ENCODE measurements at places on chromosomes 13 and 19.

DNA sequence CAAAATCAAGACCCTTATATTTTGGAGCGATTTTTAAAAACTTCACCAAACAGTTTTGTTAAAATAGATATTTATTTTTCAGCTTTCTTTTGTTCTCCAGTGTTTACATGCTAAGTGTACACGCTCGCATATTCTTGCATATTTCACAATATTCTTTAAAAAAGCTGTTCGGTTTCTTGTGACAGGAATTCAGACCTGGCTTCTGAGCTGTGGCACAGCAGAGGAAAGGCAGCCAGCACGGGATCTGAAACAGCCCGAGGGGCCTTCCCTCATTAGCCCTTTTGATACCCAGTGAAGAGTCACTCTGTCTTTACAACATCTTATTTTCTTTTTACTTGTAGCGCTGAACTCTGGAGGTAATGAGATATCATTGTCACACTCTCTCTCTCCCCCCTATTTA lies 234.0 kb downstream of the B3GLCT start:
- no peak for DNase-seq

DNA sequence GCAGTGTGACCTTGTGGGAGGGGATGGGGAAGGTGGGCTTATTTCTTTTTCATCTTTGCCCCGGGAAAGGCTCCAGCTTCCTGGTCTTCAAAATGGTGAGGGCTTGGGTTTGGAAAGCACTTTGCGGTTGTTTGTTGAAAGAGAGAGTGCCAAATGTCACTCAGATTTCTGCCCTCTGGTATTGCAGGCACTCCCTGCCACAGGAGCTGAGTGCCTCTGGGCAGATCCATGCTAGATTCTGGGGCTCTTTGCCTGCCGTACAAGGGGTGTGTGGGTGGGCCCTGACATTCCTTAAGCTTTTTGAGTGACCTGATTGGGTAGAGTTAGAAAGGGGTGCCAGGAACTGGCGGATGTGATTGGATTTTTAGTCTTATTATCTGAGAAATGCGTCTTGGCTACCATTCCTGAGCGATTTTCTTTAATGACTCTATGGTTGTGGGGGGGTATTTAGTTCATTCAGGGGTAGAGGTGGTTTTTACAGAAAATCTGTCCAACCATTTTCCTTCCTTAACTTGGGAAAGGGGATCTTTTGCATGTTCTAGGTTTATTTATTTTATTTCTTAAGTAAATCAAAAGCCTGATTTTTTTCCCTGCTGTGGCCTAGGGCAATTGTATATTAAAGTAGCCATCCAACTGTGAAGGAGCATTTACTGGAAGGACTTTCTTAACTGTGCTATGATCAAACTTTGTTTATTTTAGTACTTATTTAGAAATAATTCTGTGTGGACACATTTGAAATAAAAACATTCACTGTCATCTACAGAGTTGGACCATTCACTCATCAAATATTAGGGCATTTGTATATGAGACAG lies 3.2 kb downstream of the ARHGAP35 start:
- DNase-seq, result no peak

- no peak for DNase-seq
Measured at GRCh38 chr13:30934381-30934780, 1.9 kb downstream of the TEX26 start.

GRCh38 chr19:29404951-29405727 lies 120.7 kb upstream of the VSTM2B start:
- no peak for DNase-seq

- no peak for DNase-seq
Measured at GRCh38 chr19:40144151-40144550, 47.1 kb upstream of the MAP3K10 start.

DNA sequence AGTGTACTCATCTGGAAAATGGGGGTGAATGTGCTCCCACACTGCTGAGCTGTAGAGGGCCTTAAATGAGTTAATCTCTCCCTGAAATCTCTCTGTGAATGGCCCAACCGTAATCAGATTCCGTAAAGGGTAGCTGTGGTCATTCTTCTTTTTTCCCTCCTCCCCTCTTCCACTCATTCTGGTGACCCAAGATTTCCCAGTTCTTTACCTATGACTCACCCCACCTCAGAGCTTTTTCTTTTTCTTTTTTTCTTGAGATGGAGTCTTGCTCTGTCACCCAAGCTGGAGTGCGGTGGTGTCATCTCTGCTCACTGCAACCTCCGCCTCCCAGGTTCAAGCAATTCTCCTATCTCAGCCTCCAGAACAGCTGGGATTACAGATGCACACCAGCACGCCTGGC lies 33.3 kb upstream of the MUC16 start:
- no peak for DNase-seq

GRCh38 chr19:51822946-51823345 lies 28.0 kb downstream of the FPR3 start:
- no peak for DNase-seq

DNA sequence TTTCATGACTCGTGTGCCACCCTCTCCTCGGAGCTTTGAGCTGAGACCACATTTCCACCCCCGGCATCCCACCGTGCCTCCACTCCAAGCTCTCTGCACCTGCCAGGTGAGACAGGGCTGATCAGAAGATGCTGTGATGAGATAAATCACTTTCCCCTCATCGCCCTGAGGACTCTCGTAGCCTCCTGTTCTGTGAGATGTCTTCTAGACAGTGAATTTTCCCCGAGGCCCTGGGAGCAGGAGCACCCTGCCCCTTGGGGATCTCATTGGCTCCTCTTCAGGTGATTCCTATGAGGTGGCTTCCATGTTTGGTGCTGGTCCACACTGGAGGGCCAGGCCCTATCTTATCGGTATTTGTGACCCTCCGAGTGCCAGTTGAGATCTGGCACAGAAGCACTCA lies 154.0 kb upstream of the TSHZ3 start:
- DNase-seq, result no peak

GRCh38 chr13:111905609-111905945 lies 161.4 kb upstream of the SOX1 start:
- no peak for DNase-seq

- no peak for DNase-seq
Measured at GRCh38 chr19:13538601-13539253, 32.4 kb upstream of the CACNA1A start.

DNA sequence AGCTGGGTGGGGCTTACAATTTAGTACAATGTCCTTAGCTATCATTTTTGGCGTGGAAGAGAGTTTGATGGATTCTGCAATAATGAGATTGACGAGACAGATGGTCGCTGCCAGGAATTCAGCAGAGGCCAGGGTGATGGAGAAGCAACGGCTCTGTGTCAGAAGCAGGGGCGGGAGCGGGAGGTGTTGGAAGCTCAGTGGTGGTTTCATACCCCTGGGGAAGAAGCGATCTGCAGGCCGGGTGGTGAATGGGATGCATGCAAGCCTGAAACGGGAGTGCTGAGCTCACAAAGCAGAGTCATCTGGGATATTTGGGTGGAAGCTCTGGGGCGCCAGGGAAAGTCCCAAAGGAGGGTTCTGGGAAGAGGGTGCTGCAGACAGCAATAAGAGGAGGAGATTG lies 370.8 kb downstream of the ZNF536 start:
- no peak for DNase-seq

- DNase-seq, result no peak
Measured at GRCh38 chr19:11576227-11576626, 1.2 kb downstream of the ACP5 start.

DNA sequence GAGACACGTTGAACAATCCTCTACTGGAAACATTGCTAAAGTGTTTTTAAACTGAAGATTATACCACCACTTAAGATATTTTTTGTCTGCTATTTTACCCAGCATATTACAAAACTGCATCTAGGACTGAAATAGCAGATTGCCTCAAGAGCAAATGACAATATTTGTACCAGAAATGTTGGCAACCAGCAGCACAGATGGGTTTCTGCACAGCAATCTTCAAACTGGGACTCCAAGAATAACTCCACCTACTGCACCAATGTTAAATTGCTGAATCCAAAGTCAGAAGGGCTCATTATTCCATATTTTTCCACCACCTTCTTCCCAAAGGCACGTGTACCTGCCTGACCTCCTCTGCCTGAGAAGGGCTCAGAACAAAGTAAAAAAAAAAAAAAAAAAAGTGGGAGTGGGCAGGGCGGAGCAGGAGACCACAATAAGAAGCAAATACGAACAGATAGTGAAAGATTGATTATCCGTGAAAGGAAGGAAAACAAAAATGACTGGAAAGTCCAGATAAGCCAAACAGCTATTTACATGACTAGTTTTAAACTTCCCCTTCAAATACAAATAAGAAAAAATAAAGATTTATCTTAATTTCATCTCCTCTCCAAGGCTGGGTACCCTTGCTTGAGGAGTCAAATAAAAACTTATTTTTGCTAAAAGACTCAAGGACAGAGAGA lies 79.4 kb downstream of the FOXO1 start:
- DNase-seq, result no peak

DNA sequence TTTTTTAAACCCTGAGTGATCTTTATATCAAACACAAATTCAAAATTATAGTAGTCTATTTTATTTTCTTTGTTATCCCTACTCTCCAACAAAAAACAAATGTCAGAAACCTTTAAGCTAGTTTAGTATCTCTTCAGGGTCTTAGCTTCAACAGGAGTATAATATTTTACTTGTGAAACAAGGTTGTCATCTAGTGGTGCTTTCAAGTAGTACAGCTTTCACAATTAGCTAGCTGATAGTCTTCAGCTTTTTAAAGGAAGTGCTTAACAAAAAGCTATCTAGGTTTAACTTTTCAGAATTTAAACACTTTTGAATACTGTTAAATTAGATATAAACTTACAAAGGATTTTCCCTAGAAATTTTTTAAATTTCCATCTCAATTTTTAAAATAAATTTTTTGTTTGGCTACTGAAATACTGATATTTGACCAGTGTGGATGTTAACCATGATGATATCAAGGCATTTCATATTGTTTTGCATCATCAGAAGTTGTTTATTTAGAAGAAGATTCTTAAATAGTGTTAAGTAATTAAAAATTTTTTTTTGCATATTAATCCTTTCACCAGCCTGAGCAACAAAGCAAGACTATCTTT lies 34.2 kb downstream of the TDRD3 start:
- no peak for DNase-seq

- no peak for DNase-seq
Measured at GRCh38 chr13:47896111-47896510, 105.0 kb downstream of the SUCLA2 start.

DNA sequence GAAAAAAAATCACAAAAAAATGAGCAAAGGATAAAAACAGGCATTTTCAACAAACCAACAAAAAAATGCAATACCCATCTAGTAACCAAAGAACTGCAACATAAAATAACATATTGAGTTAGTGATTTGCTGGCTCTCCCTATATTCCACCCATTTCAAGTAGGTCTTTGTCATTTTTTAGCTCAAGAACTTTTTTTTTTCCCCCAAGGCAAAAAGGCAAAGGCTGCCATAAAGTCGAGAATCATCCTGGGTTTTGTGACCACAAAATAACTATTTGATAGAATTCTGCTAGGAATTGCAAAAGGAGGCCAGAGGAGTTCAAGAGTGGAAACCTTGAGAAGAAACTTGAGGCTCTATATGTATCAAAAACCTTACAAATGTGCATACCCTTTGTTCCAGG lies 5.5 kb downstream of the SAFB2 start:
- no peak for DNase-seq

DNA sequence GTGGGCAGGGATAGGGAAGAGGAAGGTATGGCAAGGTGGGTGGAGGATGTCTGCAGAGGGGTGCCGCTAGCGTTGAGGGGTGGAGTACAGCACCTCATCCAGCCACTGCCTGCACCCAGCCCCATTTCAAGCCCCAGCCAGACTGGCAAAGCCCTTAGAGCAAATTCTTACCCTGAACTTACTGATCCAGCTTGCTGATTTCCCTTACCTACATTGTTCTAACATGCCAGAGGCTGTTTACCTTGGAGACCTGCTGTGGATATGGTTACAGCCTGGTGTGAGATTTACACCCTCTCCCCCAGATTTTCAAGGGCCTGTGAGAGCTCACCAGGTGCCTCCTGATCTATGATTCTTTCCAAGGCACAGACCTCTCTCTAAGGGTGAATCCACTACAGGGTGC lies 86.0 kb downstream of the ZNF726 start:
- no peak for DNase-seq

DNA sequence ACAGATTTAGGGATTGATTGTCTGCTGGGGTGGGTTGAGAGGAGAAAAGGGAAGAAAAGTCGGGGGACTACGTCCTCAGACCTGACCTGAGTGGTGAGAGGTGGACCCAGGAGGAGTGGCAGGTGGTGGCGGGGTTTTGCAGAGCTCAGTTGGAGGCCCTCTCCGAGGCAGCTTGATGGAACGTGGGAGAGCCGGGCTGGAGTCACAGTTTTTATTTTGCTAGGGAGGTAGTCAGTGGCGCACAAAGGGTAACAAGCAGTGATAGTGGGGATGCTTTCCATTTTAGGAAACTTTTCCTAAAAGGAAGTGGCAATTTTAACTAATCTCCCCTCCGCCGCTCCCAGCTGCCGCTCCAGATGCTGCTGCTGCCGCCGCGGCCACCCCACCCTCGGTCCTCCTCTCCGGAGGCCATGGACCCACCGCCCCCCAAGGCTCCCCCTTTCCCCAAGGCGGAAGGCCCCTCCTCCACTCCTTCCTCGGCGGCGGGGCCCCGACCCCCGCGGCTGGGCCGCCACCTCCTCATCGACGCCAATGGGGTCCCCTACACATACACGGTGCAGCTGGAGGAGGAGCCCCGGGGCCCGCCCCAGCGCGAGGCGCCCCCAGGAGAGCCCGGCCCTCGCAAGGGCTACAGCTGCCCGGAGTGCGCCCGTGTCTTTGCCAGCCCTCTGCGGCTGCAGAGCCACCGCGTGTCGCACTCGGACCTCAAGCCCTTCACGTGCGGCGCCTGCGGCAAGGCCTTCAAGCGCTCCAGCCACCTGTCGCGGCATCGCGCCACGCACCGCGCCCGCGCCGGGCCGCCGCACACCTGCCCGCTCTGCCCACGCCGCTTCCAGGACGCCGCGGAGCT lies 1.1 kb upstream of the ZNF581 start:
- DNase-seq, result no peak

- peak; percentile 33 for DNase-seq
Measured at GRCh38 chr19:18167975-18168645, 5.5 kb upstream of the IFI30 start.

- no peak for DNase-seq
Measured at GRCh38 chr19:27885359-27885758, 1327.6 kb downstream of the UQCRFS1 start.

GRCh38 chr13:30047154-30047874 lies 196.9 kb upstream of the UBL3 start:
- DNase-seq, result no peak

- DNase-seq, result no peak
Measured at GRCh38 chr19:46947866-46948265, 71.8 kb upstream of the NPAS1 start.

GRCh38 chr13:48585456-48585840 lies 52.6 kb upstream of the RCBTB2 start:
- no peak for DNase-seq

All from effector memory CD4-positive, alpha-beta T cell (primary cell).